ENCODE measurements at places on chromosomes 4 and X.
A peak's percentile ranks its signal among the peaks of the same experiment; 100 is the strongest.

- DNase-seq = no peak
These were observed 102.3 kb downstream of the MSN start for GRCh38 chrX:65769564-65770292.

DNA sequence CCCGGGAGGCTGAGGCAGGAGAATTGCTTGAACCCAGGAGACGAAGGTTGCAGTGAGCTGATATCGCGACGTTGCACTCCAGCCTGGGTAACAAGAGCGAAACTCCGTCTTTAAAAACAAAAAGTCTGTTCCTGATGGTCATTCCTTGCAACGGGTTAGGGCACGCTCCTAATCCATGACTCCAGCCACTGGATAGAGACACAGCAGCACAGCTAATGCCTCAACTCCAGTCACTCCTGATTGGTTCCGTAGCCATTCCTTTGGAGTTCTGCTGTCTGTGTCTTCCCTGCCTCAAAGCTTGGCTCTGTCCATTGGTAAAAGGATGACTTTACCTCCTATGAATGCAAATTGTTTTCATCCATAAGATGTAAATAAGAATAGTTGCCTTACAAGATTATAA is 44.3 kb upstream of the FAM9A start:
- no peak for DNase-seq

GRCh38 chrX:103175944-103176753 is 38.8 kb upstream of the BEX4 start:
- peak; percentile 42 for DNase-seq

GRCh38 chrX:120380699-120381098 is 18.8 kb downstream of the ATP1B4 start:
- peak; percentile 3 for DNase-seq

DNA sequence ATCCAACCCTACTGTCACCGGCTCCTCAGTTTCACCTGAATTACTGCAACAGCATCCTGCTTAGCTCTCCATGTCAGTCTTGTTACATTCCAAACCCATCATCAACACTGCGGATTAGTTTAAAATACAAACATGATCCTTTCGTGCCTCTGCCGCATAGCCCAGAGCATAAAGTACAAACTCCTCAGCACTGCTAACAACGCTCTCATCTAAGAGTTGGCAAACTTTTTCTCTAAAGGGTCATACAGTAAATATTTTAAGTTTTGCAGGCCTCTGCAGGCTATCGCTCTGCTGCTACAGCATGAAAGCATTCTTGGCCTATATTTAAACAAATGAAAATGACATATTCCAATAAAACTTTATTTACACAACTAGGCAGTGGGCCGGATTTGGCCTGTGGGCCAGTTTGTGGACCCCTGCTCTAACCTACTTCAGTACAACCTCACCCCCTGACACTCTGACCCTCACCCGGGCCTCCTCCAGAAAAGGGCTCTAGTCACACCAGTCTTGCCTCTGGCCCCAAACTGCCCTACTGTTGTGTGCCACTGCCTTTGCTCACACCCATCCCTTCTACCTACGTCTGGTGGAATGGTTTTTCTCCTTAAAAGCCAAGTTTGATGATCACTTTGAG is 7.2 kb downstream of the STX18 start:
- DNase-seq = no peak

DNA sequence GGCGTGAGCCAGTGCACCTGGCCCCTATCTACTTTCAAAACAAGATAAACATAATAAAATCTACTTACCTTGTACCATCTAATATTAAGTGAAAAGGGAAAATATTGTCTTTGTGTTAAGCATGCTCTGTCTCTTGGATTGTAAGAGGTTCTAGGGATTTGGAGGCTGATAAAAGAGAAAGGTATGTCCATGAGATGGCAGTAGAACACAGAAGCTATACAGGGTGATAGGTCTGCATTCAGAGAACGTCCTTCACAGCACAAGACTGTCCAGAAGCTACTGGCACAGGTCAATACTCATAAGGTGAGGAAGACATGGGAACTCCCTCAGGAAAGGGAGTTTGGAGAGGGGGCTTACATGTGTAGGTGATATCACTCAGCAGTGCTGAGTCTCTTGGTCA is 135.5 kb downstream of the TMEM47 start:
- peak; percentile 8 for DNase-seq
